Cardiac atrium fibroblast (primary cell): ENCODE measurements at places on chromosomes 3 and 15. TPM values are rescaled to one million over a fixed set of nuclear protein-coding genes. Genes with fewer than 3 reads are reported as not detected.

Gene MOBP
- not detected in 2 replicates for total RNA-seq

Gene IMPG2
- under 0.01 TPM in 1 of 2 replicates, not detected in the other for total RNA-seq

Gene MON1A
- total RNA-seq = 11.2 and 13.0 TPM in 2 replicates

Gene AHSG
- not detected in 2 replicates for total RNA-seq
